ENCODE measurements at places on chromosomes 7 and 10.

DNA sequence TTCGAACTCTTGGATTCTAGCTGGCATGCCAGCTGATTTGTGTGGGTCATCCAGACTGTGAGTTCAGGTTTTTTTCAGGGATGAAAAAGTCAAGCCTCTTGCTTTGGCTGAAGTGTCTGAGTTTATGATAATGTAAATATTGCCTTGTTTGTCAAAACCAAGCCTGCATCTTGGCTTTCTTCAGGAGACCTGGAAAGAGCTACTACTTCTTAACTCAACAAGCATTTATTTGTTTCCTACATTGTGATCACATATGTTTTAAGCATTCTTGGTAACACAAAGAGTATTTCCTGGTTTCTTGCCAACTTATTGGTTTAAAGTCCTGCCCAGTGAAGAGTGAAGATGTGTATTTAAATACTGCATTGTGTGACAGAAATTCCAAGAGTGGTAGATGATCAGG, 407.1 kb downstream of the LRMDA start:
- DNase-seq: no peak

- peak; percentile 59 for DNase-seq
Measured at GRCh38 chr10:120336911-120337540, 120.0 kb upstream of the PLPP4 start.

- DNase-seq: no peak
Measured at GRCh38 chr10:113585949-113586348, 33.1 kb downstream of the HABP2 start.

- no peak for DNase-seq
Measured at GRCh38 chr7:115359119-115359518, 437.2 kb downstream of the MDFIC start.

- DNase-seq: no peak
Measured at GRCh38 chr10:27834476-27834875, 88.9 kb upstream of the MKX start.

- no peak for DNase-seq
Measured at GRCh38 chr7:128726059-128726736, 13.0 kb upstream of the CALU start.

- no peak for DNase-seq
Measured at GRCh38 chr7:44093102-44093641, 10.8 kb upstream of the POLM start.

GRCh38 chr10:114506871-114507385, 102.6 kb upstream of the AFAP1L2 start:
- DNase-seq: no peak

DNA sequence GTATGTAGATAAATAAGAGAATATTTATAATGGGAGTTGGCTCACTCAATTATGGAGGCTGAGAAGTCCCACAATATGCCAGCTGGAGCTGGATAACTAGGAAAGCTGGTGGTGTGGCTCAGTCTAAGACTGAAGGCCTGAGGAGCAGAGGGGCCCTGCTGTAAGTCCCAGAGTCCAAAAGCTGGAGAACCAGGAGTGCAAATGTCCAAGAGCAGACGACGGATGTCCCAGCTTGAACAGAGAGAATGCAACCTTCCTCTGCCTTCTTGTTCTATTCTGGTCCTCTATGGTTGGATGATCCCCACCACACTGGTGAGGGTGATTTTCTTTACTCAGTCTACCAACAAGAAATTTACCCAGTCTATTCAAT, 13.2 kb downstream of the IL2RA start:
- no peak for DNase-seq

All from CD4-positive, alpha-beta T cell (primary cell).